ENCODE measurements at places on chromosomes 16 and 17. TPM values are rescaled to one million over a fixed set of nuclear protein-coding genes. Genes with fewer than 3 reads are reported as not detected.

Gene KRTAP1-5
- not detected for total RNA-seq

Gene SP6
- total RNA-seq = not detected

Gene DNAAF8
- not detected for total RNA-seq

Gene AURKB
- total RNA-seq = 1.6 TPM
